ENCODE measurements at places on chromosomes 13 and 19.

DNA sequence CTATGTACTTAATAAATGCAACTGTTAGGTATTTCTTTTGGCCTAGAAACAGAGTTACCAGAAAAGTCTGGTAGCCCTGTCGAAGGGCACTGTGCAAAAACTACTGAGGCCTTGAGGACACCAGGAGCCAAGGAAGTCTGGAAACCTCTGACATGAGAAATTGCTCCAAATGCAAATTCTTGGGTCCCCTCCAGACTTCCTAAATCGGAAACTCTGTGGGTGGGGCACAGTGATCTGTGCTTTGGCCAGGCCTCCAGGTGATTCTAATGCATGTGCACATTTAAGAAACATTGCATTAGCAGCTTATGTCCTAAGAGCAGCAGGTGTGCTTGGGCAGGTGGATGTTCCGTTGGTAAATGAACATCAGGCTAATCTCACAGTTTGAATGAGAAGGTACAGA is 50.0 kb downstream of the STARD13 start:
- no peak for DNase-seq

DNA sequence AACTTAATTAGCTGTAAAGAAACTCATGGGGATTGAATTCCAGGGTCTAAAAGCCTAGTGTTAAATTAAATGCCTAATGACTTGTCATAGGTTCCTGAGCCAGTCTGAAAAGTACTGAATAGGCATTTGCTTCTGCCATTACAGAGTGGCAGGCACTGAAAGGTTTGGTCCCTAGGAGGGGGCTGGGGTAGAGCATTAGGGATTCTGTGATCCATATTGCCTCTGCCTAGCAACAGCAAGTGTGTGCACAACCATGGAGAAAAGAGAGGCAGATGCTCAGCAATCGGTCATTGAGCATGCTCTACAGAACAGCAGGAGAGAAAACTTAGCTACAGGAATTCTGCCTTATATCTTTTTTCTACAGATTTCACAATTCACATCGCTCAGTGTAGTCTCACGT is 133.5 kb downstream of the TRPC4 start:
- no peak for DNase-seq

- peak; percentile 61 for DNase-seq
Observed at GRCh38 chr19:38736036-38736412, 8.2 kb downstream of the CAPN12 start.

- no peak for DNase-seq
Observed at GRCh38 chr13:25181597-25181996, 9.5 kb upstream of the AMER2 start.

DNA sequence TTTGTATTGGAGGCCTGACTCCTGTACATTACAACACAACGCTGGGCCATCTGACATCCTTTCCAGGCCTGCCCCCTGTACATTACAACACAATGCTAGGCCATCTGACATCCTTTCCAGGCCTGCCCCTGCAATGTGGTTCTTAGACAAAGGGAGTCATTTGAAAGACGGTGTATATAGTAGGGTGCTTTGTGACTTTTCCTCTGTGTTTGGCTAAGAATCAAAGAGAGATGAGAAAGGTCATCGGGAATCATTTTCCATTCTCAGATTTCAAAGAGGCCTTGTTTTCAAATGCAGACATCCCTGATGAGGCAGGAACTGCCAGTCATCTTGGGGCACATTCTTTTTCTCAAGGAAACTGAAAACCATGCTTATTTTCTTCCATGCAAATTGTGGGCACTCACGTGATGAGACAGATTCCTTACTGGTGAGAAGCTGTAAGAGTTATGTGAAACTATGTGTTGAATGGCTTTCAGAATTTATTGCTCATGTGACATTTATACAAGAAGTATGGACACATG is 551.6 kb downstream of the MYO16 start:
- DNase-seq: no peak

DNA sequence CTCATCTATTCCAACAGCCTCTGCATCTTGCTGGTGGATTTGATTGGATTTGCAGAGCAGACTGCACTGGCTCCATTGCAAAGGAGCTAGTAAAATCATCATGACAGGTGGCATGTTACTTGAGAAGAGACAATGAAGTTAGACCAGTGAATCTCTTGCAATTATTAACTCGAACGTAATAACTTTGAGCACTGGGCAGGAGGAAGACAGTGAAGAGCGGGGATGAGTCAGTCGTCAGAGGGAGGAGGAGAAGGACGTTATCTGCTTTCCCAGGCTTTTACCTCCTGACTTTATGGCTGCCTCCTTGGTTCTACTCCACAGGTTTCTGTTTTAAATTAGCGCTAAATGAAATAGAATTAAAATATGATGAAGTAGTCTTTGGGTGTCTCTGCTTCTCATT is 257.8 kb upstream of the IPO5 start:
- DNase-seq: no peak

DNA sequence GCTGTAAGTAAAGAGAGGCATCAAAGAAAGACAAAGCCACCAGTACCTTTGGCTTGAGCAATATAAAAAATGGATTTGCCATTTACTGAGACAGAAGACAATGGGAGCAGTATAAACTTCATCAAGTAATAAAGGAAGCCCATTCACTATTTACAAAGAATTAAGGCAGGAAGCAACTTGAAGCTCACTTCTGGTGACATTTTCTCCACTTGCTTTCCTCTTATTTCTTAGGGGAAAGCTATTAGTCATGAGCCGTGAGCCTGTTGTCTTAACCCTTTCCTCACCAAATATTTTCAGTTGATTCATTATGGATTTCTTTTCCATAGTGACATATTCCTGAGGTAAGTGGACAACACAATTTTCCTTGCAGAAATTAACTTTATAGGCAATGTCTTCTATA is 156.8 kb downstream of the DNAJC3 start:
- no peak for DNase-seq

DNA sequence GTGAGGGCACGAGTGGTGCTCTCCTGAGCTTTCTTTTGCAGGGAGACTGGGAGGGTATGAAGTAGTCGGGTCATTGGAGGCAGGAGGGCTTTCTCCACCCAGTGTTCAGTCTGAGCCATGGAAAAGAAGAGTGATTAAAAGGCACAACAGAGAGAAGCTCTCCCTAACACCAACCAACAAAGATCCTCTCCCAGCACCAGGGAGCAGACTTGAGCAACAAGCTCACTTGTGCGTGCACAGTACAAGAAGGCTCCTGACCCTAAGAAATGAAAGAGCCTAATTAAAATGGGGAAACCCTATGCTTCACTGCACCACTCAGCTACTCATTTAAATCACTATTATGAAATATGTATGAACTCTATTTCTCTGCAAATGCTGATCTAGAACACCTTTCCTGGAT is 276.3 kb upstream of the SOX21 start:
- no peak for DNase-seq

DNA sequence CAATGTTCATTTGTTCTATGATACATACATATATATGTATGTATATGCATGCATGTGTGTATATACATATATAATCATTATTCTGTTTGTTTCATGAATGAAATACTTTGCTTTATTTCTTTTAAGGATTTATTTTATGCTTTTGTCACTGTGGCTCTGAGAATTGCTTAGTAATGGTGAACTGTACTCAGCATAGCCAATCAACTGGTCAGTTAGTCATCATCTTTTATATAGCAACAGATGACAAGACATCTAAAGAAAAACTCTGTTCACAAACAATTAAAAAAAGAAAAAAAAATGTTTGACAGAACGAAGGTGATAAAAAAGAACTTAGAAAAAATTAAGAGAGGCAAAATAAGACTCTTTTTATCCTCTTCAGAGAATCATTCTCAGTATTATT is 1440.3 kb downstream of the PCDH9 start:
- no peak for DNase-seq

DNA sequence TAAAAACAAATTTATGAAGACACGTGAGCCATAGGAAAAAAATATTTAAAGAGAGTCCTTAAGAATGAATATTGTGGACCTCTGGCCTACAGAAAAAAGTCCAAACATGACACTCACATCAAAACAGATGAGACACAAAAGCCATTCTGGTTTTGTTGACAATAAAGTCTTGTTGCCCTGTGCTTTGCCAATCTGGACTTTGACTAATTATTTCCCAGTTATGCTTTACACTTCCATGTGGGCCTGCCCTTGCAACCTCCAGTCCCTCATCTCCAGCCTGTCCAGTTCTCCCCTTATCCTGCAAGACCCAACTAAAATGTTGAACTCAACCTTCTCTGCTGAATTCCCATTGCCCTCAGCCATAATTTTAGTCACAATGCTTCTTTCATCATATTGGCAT is 184.5 kb upstream of the SERP2 start:
- DNase-seq: no peak

DNA sequence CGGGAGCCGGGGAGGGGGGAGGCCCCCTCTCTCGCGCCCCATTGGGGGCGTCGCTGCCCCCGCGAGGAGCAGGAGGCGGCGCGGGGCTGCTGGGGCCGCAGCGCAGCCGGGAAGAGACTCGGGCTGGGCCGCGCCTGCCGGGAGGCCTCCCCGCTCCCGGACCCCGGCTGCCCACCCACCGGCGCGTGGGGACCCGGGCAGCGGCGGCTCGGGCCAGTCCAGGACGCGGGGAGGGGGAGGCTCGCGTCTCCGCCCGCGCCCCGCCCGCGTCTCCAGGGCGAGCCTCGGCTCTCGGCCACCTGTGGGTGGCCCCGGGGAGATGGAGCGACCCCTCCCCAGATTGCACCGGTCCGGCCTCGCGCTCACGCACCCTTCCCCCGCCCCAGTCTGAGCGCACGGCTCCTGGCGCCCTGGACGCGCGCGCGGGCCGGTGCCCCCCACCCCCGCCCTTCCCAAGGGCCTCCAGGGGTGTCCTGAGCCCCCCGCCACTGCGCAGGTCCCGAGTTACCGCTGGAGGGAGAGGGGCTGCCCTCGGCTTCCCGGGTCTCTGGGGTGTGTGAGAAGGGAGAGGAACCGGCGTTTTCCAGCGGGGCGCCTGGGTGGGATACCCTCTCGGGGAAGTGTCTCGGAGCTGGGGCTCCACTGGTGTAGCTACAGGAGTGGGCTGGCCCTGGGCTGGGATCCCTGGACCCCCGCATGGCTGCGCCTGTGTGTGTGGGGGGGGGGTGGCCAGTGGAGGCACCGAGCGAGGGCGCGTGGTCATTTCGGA is 645 bp downstream of the PALM start:
- DNase-seq: no peak
